Activated CD4-positive, alpha-beta T cell treated with anti-CD3 and anti-CD28 coated beads, Interleukin-2, Interleukin-6, amounts not matched to agents 100 ng/mL and 50 ng/mL, durations not matched to agents 16 hours and 8 hours (primary cell): ENCODE measurements at places on chromosomes 2 and 18.

- DNase-seq = no peak
Measured at GRCh38 chr2:235749121-235749770, 255.4 kb downstream of the AGAP1 start.

DNA sequence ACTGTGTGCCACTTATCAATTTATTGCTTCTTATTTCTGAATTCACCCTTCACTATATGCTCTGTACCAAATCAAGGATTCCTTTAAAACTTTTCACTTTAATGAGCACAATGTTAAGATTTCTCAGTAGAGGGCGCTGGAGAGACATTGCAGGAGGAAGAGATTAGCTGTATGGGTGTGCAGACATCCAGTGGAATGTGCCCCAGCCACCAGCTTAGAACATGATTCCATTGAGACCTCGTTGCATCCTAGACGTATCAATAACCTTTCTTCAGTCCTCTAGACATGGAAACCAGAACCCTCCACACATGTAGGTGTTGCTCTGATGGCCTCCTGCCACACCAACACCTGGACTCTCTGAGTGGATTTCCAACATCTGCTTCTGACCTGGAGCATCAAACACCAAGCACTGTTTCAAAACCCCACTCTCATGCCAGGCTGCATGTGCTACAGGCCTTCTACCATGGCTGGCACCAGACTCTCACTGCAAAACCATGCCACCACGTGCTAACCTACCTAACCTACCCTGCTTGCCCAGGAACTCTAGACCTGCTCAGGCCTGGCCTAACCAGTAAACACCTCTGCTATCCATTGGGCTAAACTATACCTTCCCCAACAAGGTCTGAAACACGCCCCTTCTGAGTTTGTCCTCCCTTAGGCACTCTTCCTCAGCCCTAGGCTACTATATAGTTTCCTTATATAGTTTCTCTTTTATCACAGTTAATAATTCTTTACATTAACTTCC is 633.2 kb upstream of the PKDCC start:
- DNase-seq = peak; percentile 29

- no peak for DNase-seq
Measured at GRCh38 chr2:74119339-74119738, 28.4 kb downstream of the BOLA3 start.

- DNase-seq = no peak
Measured at GRCh38 chr2:70657246-70657645, 103.6 kb upstream of the TGFA start.

- DNase-seq = no peak
Measured at GRCh38 chr2:141411419-141411818, 719.4 kb downstream of the LRP1B start.

GRCh38 chr2:232633413-232634205 is at the start of gene EFHD1:
Gene EFHD1 (plus strand): TSS chr2:232633604. CDS start chr2:232633705, 101 bp downstream.
- peak; percentile 61 for DNase-seq

DNA sequence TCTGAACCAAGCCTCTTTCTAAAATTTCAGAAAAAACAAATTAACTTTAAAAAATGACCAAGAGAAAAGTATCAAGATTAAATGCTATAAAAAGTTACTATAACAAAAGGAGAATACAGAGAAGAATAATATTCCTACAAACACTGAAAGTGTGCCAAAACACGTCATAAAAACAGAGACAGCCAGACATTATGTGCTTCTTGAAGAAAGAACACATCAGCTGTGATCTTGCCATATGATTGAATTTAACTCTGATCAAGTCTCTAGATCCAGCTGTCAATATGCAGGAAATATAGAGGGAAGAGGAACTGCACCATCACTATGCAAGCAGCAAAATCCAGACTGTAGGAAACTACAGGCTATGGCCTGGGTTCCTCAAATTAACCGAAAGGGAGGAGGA is 33.7 kb upstream of the COL5A2 start:
- no peak for DNase-seq

DNA sequence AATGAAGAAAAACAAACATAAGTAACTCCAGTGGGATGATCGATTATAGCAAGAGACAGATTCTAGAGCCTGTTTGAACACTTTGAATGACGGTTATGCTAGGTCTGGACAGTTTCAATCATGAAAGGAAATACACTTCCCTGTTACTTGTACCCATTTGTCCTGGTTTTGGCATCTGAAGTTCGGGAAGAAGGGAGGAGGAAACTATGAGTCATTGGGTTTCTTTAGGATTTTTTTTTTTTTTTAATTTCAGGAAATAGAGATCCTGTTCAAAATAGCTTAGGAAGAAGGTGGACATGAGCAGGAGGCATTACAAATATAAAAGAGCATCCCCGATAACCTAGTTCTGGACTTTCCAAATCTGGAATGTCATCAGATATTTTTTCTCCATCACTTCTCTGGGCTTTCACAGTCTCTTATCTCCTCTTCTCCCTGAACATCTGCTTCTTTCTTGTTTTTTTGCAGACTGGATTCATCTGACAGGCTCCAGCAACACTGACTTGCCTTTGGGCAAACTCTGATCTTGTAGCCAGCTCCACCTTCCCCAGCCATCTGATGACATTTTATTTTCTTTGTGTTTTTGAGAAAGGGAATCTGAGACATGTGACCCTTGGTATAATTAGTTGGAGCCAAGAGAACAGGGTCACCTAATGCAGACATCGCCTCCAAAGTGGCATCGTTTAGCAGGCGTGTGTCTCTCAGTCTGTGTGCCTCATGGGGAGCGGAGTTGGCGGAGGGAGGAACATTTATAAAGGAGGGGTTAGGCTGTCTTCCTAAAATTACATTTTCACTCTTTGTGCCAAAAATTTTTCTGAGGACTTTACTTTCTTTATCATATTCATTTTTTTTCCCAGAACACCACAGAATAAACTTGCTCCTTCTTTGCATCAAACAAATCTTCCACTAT is 195.3 kb upstream of the EPHA4 start:
- no peak for DNase-seq

DNA sequence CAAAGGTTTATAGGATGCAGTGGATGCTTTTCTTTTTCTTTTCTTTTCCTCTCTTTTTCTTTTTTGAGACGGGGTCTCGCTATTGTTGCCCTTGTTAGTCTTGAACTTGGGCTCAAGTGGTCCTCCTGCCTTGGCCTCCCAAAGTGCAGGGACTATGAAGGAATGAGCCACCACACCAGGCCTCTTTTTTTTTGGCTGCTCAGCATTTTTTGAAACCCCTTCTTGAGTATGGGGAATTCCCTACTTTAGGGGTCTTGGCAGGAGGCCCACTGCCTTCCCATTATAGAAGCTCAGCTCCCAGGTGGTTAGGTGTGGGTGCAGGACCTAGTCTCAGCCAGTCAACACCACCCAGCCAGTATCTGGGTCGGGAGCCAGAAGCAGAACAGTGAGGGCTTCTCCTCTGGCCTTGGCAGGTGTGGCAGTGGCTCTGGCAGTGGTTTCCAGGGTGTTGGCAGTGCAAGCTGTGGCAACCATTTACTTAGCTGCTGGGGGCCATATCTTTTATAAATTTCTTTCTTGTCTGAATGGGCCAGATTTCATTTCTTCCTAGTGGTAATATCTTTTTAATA is 51.4 kb upstream of the ACYP2 start:
- DNase-seq = no peak

- no peak for DNase-seq
Measured at GRCh38 chr18:34511435-34511834, 198.7 kb upstream of the DTNA start.

- no peak for DNase-seq
Measured at GRCh38 chr2:62227386-62228075, 31.6 kb downstream of the B3GNT2 start.

DNA sequence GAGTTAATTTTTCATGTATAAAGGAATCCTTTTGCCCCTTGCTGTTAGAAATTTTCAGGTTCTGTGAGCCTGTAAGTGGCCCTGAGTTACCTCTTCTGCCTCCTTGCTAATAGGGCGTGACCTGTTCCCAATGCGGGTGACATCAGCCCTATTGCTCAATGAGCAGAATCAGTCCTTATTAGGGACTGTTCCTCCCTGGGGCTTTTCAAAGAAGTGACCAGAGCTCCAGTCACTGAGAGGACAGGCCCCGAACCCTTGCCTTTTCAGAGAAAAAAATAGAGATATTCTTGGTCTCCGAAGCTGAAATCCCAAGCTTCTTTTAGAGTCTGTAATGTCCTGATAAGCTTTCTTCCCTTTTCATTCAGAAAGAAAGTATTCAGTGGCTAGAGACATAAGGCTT is 8.2 kb upstream of the APOB start:
- no peak for DNase-seq

DNA sequence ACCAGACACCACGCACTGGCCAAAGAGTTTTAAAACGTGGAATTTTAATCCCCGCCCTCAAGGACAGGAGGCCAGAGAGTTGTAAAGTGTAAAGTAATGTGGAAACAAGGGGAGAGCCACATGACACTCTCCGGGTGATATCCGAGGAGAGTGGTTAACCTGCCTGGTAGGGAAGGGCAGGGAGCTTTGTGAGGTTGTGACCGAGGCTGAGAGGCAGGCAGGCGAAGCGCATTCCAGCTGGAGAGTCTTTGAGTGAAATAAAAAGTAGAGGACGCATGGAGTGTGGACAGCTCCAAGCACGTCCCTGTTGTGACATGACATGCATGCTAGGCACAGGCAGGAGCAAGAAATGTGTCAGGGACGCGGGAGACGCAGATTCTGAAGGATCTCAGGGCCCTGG is 539.5 kb downstream of the RNF144A start:
- no peak for DNase-seq

- no peak for DNase-seq
Measured at GRCh38 chr2:149488706-149489440, 98.7 kb downstream of the MMADHC start.

GRCh38 chr2:61770746-61771145 is 83.1 kb downstream of the FAM161A start:
- no peak for DNase-seq

- no peak for DNase-seq
Measured at GRCh38 chr2:38421274-38422056, 44.4 kb upstream of the ATL2 start.
